ENCODE measurements at places on chromosomes 5 and 9.

- DNase-seq, result no peak
Measured at GRCh38 chr5:106976363-106976762, 694.4 kb downstream of the EFNA5 start.

GRCh38 chr9:656926-657568 is 184.4 kb upstream of the DMRT1 start:
- DNase-seq, result no peak

GRCh38 chr9:33795281-33795680 is at the start of gene PRSS3:
Gene PRSS3 (plus strand): TSS chr9:33795561. CDS start chr9:33795574, 13 bp downstream.
- DNase-seq, result no peak

DNA sequence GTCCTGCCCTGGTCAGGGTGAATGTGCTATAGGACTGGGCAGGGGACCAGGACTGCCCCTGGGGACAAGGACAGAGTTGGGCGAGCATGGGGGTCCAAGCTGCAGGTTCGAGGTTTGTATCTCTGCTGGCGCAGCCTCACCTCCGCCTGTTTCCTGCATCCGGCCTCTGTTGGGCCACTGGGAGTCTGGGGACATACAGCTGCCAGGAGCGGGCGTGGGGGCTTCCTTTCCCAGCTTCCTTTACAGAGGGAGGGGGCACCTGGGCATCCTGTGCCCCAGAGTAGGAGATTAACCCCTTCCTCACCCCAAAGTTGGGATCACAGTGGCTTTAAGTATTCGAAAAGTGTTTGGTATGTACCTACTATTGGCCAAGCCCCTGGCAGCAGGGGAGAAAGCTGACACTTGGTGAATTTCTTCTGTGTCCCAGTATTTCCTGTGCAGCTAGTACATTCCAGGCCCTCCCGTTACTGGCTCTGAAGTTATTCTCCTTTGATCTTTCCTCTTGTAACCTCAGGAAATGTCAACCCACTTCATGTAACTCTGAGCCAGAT is 19.0 kb downstream of the OLFML2A start:
- DNase-seq, result no peak

GRCh38 chr9:14220256-14220655 is 93.7 kb downstream of the NFIB start:
- no peak for DNase-seq

GRCh38 chr5:72822944-72823343 is 6.5 kb downstream of the TNPO1 start:
- no peak for DNase-seq

GRCh38 chr5:111892949-111893348 is 136.0 kb upstream of the NREP start:
- DNase-seq, result no peak

GRCh38 chr5:143068712-143069111 is 298.5 kb downstream of the ARHGAP26 start:
- no peak for DNase-seq

GRCh38 chr5:90563108-90563507 is 4.5 kb downstream of the ADGRV1 start:
- no peak for DNase-seq

DNA sequence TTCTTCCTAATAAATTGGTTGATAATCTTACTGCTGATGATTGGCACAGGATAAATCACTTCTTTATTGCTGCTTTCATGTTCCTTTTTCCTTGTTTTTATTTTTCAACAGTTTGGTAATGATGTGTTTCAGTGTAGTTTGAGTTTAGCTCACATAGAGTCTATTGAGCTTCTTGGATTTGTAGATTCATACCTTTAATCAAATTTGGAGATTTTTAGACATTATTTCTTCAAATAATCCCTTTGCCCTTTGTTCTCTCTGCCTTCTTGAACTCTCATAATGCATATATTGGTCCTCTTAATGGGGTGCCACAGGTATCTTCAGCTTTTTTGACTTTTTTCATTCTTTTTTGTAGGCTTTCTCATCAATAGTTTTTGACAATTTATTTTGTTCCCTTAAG is 275.3 kb downstream of the TLE4 start:
- DNase-seq, result no peak

DNA sequence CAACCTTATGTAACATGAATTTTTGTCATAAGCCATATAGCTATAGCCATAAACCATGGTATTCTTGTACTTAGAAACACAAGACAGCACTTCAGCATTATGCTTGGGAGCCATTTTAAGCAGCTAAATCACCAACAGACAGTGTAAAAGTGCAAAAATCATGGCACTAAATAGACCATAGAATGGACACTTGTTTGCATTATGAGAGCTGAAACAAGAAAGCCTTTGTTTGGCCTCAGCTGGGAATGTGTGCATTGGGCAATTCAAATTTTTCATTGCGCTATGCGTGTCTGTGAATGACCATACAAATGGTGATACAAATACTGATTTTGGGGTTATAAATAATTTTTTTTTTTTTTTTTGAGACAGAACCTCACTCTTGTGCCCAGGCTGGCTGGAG is 23.7 kb downstream of the KDM4C start:
- DNase-seq, result no peak

DNA sequence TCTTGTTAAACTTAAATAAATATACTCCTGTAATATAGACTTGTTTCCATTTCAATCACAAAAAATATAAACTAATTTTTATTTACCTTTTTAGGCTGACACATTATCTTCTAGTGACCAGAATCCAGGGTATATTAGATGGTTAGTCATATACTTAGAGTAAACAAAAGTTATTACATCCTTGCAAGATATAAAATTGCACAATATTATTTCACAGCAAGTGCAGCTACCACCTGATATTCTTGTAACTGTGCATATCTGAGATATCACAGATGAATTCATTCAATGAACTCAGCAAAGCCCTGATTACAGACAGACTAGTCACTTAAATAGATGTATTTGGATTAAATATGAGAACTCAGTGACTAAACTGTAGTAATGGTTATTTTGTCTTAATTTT is 25.6 kb upstream of the ARRDC3 start:
- DNase-seq, result no peak

- peak; percentile 78 for DNase-seq
Measured at GRCh38 chr9:34633851-34634550, 3.6 kb downstream of the SIGMAR1 start.

GRCh38 chr5:111548348-111548950 is 36.1 kb upstream of the STARD4 start:
- no peak for DNase-seq

DNA sequence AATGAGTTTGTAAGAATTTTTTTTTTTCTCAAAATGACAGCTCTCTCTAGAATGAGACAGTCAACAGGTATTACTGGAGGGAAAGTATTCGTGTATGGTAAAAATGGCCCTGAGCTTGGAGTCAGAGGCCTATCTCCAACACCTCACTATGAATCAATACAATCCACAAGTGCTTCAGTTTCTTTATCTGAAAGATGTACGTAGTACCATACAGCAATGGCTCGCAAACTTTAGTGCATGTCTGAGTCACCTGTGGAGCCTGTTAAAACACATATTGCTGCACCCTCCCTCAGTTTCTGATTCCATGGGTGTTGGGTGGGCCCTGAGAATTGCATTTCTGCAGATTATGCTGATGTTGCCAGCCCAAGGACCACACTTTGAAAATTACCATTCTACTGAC is 44.6 kb downstream of the DMRT2 start:
- DNase-seq, result no peak

DNA sequence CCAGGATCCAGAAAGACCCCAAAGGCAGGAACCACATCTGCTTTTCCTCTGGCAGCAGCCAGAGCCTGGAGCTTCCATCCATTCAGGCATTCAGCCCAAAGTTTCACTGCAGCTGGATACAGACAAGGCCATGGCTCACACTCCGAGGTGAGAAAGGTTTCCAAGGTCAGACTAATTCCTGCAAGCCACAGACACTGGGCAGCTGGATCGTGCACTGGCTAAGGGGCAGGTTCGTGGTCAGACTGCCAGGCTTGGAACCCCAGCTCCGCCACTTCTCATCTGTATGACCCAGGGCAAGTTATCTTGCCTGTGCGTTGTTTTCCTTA is 36.9 kb downstream of the SPOCK1 start:
- DNase-seq, result no peak

- DNase-seq, result no peak
Measured at GRCh38 chr5:92969781-92970237, 611.2 kb downstream of the NR2F1-AS1 start.

GRCh38 chr5:66994790-66995189 is 201.8 kb downstream of the CD180 start:
- no peak for DNase-seq

GRCh38 chr5:74953937-74954720 is 87.9 kb upstream of the FAM169A start:
- no peak for DNase-seq

- DNase-seq, result no peak
Measured at GRCh38 chr9:30851600-30851999, 1532.8 kb upstream of the ACO1 start.

DNA sequence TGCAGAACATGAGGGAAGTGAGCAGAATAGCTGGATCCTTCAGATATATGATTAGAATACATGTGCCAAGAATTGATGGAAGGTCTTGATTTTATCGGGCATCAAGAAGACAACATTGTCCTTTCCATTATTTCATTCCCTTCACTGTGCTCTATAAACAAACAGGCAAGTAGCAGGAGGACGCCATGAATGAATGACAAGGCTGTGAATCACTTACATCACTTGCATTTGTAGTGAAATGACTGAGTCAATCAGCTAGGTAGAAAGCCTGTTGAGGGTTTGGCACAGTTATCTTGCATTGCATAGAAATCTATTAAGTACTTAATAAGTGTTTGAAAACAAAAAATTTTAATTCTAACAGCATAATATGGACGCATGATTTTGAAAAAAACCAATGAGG is 548.8 kb upstream of the IZUMO3 start:
- DNase-seq, result no peak

GRCh38 chr9:21333226-21333625 is 2.0 kb downstream of the KLHL9 start:
- no peak for DNase-seq
